ENCODE measurements at places on chromosomes 12 and 14. TPM values are rescaled to one million over a fixed set of nuclear protein-coding genes. Genes with fewer than 3 reads are reported as not detected.
A peak's percentile ranks its signal among the peaks of the same experiment; 100 is the strongest.

GRCh38 chr14:63388766-63389431 is 70.2 kb upstream of the GPHB5 start:
- no peak overlapping the region for H3K4me3 ChIP-seq
- H3K27me3 ChIP-seq, result no peaks in the 10 kb centered on the region
- peaks cover 2% of the 10 kb centered on the region for H3K36me3 ChIP-seq
- DNase-seq, result peak; percentile 69
- H3K27ac ChIP-seq, result no peak overlapping the region

DNA sequence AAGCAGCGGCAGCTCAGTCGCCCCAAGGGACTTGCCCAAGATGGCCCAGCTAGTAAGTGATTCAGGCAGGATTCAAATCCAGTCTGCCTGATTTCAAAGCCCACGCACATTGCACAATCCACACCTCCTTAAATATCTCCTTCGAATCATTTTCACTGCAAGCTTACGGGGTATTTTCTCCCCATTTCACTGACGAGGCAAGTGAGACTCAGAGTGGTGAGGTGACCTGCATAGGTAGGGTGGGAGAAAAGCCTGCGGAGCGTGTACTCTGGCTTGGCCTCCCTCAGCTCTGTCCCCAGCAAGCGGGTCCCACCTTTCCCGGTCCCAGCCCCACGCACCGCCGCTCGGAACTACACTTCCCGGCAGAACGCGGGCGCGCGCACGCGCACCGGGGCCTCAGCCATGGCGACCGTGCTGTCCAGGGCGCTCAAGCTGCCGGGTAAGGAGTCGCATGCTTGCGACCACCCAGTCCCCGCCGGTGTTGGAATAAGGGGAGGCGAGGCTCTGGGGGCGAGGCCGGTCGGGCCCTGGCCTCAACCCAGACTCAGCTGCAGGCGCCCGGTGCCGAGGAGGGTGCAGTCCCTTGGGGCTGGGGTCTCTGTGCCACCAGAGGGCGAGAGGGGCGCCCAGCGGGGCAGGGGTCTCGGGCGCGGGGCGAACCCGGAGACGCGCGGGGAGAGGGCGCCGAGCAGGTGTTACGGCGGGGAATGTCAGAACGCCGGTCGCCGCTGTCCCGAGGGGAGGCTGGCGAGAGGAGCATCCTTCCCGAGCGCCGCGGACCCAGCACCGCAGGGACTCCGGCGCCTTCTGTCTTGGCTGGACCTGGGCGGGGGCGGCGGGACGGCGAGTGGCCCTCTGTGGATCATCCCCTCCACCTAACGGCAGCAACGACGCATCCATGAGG is at the start of gene FAM234B:
Gene FAM234B (plus strand): TSS at position 380 of the 904 bp plus-strand sequence. CDS start 23 bp downstream, at position 403.
- H3K4me1 ChIP-seq, result peaks cover 3% of the 10 kb centered on the region
- peak; percentile 56 for DNase-seq
- no peaks in the 10 kb centered on the region for H3K36me3 ChIP-seq
- peak within 1 kb of the TSS; percentile 83 for H3K4me3 ChIP-seq
- no peaks in the 10 kb centered on the region for H3K27me3 ChIP-seq

- H3K27me3 ChIP-seq, result no peaks in the 10 kb centered on the region
- H3K4me1 ChIP-seq, result no peaks in the 10 kb centered on the region
- H3K27ac ChIP-seq, result no peak overlapping the region
- H3K4me3 ChIP-seq, result no peak overlapping the region
- H3K36me3 ChIP-seq, result no peaks in the 10 kb centered on the region
Measured at GRCh38 chr14:99188731-99189191, 83.2 kb downstream of the BCL11B start.

DNA sequence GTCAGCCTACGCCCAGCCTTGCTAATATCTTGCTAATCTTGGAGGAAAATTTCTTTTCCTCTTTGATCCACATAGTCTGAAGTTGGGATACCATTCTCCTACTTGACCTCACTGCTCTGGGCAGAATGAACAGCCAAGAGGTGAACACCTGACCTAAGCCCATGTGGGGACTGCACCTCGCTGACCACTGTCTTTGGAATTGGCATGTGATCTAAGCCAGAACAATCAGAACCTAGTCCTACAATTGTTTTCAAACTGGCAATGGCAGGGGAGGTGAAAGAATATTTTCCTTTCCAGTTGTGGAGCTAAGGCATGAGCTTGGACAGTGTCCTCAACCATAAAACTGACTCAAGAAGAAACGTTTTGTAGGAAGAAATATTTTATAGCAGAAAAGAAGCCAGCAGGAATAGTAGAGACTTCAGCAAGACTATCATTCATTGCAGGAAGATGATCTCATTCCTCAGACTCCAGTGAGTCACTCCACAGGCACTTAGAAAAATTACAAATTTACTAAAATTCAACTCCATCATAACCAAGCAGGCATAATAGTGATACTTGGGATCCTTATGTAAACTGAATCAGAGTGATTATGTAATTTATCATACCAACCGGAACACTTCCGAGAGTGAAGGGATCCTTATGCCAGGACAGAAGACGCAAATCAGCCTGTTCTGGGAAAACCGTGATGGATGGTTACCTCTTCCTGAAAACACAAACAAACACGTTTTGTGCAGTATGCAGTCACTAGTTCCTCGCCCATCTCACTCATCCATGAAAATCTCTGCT is 14.7 kb downstream of the PTPRO start:
- peaks cover 3% of the 10 kb centered on the region for H3K4me1 ChIP-seq
- peak overlapping the region; percentile 1 for H3K4me3 ChIP-seq
- no peaks in the 10 kb centered on the region for H3K27me3 ChIP-seq

The ALG10 gene
- polyA plus RNA-seq, result 4.3 TPM

DNA sequence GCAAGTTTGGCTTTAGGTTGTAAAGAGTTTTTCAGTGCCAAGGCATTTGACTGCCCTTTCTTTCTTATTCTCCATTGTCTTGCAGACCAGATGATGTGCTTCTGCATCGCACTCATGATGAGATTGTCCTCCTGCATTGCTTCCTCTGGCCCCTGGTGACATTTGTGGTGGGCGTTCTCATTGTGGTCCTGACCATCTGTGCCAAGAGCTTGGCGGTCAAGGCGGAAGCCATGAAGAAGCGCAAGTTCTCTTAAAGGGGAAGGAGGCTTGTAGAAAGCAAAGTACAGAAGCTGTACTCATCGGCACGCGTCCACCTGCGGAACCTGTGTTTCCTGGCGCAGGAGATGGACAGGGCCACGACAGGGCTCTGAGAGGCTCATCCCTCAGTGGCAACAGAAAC is 64.3 kb downstream of the KCNMB4 start:
- H3K4me1 ChIP-seq, result no peaks in the 10 kb centered on the region
- H3K27me3 ChIP-seq, result no peaks in the 10 kb centered on the region

DNA sequence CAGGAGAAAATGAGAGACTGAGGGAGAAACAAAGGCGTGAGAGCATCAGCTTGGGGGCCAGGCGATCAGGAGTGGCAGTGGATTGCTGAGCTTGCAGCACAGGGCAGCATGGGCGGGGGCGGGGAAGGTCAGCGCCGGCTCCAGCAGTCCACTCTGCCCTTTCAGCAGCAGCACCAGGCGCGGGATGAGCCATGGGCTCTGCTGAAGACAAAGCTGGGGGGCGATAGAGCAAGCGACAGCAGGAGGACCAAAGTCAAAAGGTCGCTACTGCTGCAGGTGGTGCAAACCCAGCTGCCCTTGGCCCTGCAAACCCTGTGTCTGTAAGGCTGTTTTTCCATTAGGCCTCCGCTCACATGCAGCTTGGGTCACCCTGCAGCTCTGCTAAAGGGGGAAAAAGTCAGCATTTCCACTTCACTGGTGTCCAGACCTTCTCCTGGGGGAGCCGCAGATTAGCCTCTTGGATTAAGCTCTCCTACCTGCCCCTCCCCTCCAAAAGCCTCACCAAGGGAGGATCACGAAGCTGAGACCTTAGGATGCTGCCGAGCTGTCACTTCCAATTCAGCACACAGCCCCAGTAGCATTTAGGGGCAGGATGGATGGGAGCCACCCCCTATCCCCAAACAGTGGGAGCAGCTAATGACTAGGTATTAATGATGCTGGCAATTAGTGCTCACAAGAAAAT is 204.8 kb downstream of the DPF3 start:
- DNase-seq, result no peak
- no peaks in the 10 kb centered on the region for H3K27me3 ChIP-seq
- H3K4me1 ChIP-seq, result peaks cover 3% of the 10 kb centered on the region
- peaks cover 15% of the 10 kb centered on the region for H3K36me3 ChIP-seq
- H3K27ac ChIP-seq, result no peak overlapping the region

The SLC25A47 gene
- polyA plus RNA-seq, result not detected

The GLTP gene
- polyA plus RNA-seq, result 76.5 TPM

DNA sequence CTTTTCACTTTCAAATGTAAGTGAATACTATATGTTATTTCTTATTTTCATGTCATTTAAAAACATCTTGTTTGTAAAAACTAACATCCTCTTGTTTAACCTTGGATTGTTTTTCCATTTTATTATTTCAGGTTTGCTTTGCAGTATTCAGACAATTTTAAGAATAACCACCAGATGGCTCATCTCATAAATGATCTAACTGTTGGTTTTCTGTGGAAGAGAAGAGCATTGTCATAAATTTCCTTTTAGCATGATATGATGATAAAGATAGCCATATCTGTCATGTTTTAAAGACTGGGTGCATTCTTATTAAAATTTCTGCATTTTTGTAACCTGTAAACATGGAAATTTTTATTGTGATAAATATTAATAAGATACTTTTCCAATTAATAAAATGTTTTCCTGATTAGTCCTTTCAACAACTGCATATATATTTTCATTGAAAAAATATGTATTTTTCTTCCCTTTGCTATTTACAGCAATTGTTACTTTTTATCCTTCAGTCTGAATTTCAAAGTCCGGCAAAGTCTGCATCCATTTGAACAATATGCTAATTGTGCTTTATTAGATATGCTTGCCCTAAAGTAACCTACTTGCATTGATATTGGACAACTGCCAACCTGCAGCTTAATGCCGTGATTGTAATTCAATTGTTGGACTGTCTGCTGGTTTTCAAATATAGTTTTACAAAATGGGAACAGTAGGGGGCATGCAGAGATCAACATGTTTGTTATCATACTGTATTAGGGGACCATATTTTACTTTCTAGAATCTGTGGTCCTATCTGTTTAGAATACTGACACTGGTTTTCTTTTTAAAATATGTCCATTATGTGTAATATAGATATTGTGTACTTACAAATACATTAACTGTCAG is 163.4 kb downstream of the GARIN6 start:
- no peak overlapping the region for H3K27ac ChIP-seq
- H3K36me3 ChIP-seq, result no peaks in the 10 kb centered on the region
- H3K27me3 ChIP-seq, result no peaks in the 10 kb centered on the region
- DNase-seq, result peak; percentile 41

All from fibroblast of lung (primary cell).